Foreskin fibroblast (primary cell): ENCODE measurements at places on chromosomes 3 and 15.

DNA sequence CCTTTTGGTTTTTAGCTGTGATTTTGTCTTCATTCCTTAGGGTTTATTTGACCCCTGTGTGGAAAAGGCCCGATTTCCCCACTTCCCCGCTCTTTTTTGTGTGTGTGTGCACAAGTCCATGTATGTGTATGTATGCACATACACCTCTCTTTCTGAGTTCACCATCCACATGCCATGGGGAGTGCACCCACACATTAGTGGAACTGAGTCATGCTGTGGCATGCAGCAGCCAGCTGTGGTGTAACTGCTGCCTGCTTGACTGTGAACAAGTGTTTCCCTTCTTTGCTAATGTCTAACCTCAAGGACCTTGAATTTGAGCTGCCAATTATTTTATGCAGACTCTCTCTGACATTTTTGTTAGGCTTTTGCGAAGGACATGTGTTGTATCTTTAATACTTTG, 434.9 kb upstream of the TPM1 start:
- peak; percentile 87 for DNase-seq

GRCh38 chr3:31349001-31349748, 183.6 kb upstream of the STT3B start:
- DNase-seq: no peak

- no peak for DNase-seq
Measured at GRCh38 chr15:69735121-69735520, 282.5 kb downstream of the RPLP1 start.

GRCh38 chr3:116661196-116661595, 48.4 kb upstream of the TUSC7 start:
- no peak for DNase-seq

DNA sequence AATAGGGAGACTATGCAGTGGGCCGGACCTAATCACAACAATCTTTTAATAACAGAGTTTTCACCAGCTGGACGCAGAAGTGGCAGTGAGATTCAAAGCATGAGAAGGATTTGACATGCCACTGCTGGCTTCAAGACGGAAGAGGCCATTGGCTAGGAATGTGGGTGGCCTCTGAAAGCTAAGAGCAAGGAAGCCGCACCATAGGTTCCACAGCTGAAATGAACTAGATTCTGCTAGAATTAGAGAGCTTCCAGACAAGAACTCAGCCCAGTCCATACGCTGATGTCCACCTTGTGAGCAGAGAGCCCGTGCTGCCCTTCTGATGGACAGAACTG, 6.9 kb upstream of the NCBP2 start:
- no peak for DNase-seq

- no peak for DNase-seq
Measured at GRCh38 chr3:11565932-11566331, 77.8 kb downstream of the VGLL4 start.

DNA sequence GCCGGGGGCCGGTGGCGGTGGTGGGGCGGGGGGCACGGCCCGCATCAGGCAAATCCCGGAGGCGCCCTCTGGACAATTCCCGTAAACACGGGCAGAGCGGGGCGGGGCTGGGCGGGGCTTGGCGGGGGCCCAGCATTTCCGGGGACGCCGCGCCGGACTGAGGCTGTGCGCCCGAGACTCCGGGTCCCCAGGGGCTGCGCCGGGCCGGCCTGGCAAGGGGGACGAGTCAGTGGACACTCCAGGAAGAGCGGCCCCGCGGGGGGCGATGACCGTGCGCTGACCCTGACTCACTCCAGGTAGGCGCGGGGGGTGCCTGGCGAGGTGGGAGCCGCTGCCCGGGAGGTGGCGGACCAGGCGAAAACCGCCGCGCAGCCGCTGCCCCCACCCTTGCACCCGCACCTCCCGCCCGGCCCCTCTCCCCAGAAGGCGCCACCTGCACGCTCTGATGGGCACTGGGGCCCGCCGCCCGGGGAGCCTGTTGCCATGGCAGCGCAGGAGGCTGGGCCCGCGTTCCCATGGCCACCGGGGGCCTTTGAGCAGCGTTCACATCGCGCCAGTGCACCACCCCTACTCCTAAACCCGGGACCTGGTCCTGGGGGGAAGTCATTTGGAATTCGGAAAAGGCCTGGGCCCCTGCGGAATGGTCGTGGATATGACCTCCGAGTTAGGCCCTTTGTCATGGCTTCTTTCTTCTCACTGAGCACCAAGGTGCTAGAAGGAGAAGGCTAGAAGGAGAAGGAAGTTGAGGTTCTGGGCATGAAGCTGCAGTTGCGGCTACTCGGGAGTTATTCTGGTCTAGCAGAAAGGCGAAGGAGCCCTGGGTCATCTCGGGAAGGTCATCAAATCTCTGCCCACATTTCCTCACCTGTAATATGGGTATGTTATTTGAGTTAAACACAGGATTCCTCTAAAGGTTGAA, 16.1 kb upstream of the SEMA4B start:
- DNase-seq: peak; percentile 21

- no peak for DNase-seq
Measured at GRCh38 chr3:84960581-84960980, 1.8 kb downstream of the CADM2 start.

GRCh38 chr3:182711261-182711683, 82.0 kb upstream of the ATP11B start:
- no peak for DNase-seq

DNA sequence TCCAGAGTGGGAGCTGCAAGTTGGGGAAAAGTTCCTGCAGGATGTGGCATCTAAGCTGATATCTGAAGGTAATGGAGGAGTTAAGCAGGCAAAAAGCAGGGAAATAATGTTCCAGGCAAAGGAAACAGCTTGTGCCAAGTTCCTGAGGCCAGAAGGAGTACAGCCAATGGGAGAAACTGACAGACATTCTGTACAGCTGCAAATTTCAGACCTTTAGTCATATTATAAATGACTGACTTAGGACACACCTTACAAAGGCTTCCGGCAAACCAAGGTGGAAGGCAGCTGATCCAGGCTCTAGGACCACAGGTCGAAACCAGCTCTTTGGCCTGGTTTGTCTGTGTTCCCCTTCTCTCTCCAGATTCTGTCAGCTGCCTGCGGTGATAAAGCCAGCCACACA, 9.3 kb downstream of the WWTR1 start:
- DNase-seq: no peak

- DNase-seq: peak; percentile 2
Measured at GRCh38 chr15:79311901-79312553, 1.1 kb downstream of the TMED3 start.

- peak; percentile 32 for DNase-seq
Measured at GRCh38 chr3:130661140-130661891, 85.3 kb downstream of the PIK3R4 start.

DNA sequence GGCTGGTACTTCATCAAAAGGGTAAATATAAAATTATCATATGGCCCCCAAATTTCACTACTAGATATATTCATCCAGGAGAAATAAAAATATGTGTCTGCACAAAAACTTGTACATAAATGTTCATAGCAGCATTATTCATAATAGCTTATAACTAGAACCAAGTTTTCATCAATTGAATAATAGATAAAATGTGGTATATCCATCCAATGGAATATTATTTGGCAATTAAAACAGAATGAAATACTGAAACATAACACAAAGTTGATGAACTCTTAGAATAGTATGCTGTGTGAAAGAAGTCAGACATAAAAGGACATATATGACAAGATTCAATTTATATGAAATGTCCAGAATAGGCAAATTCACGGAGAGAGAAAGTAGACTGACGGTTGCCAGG, 389.3 kb upstream of the ADAMTS9 start:
- DNase-seq: no peak

DNA sequence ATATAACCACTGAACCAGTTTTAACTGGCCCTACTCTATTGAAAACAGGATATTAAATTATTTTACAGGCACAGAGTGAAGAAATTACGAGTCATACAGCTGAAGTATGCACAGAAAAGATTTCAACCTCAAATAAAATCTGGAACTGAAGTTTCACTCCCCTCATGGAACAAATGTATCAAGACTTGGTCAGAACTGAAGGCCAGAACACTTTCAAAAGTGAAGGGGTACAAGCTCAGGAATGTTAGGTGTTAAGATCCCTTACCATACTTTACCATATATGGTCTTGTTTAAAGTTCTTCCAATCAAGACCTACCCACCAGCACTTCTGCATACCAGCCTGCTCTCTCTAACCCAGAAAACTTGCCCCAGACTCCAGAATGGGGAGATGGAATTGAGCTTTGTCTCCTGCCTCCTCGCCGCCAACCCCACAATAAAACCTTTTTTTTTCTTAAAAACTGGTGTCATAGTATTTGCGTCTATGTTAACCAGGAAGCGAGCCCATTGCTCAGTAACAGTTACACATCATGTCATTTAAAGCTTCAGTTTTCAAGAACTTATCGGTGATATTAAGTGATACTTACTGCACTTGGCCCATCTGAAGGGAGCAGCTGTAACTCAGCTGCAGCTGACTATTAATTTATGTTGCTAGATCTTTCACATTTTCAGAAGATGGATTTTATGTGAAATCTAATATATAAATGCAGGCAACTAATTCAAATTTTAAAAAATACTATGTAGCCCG, 59.9 kb downstream of the OXSM start:
- peak; percentile 59 for DNase-seq
